ENCODE measurements at places on chromosomes 1 and 21. TPM values are rescaled to one million over a fixed set of nuclear protein-coding genes. Genes with fewer than 3 reads are reported as not detected.

The KRTAP12-3 gene
- total RNA-seq, result not detected

The SIPA1L2 gene
- total RNA-seq, result 20.2 TPM

The IFI44L gene
- total RNA-seq, result 20.6 TPM

The FCER1G gene
- total RNA-seq, result 43.4 TPM

The RNU1-2 gene
- 8,605 TPM for total RNA-seq

The OR2M3 gene
- total RNA-seq, result not detected

The CRB1 gene
- 0.16 TPM for total RNA-seq

The ZBTB8A gene
- 10.4 TPM for total RNA-seq

The C1QA gene
- total RNA-seq, result 238 TPM
